CD4-positive, alpha-beta T cell treated with Interleukin-15 for 1 hour (primary cell): ENCODE measurements at places on chromosomes 2 and 18.
A peak's percentile ranks its signal among the peaks of the same experiment; 100 is the strongest.

DNA sequence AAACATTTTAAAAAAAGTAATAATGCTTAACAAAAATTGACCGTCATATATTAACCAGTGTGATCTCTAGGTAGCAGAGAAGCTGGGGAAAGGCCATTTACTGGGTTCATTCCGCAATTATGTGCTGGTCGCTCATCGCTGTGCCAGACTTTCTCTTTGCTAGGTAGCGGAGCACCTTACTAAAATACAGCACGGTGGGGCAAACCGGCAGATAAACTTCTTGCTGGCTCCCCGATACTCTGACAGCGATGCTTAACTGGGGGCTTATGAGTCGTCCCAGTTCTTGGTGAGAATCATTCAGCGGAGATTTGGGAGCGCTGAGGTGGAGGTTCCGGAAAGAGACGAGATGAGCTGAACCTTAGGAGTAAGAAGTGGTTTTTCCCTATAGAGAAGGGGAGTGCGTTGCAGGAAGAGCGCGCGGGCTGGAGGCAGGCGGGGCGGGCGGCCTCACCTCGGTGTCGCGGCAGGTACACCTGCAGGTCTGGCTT is 605 bp downstream of the C2orf68 start:
- DNase-seq = no peak

GRCh38 chr2:177260379-177260778 is 4.1 kb downstream of the NFE2L2 start:
- DNase-seq = no peak

GRCh38 chr2:3784731-3785130 is 81.4 kb downstream of the DCDC2C start:
- no peak for DNase-seq

- DNase-seq = no peak
These were observed 13.1 kb downstream of the ASPRV1 start for GRCh38 chr2:69948032-69948962.

GRCh38 chr18:53241161-53241560 is 901.2 kb downstream of the DCC start:
- no peak for DNase-seq

DNA sequence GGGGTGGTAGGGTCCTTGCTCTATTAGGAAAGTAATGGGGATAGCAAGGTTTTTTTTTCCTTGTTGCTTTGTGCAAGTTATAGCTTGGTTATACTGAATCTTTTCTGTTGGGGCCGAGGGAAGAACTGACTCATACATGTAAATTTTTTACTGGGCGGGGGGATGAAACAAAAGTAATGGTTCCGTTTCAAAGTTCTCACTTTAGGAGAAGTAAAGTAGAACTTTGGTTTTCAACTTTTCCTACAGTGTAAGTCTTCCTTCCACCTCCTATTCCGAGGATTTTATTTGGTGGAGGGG is 1.1 kb downstream of the AFTPH start:
- no peak for DNase-seq

- no peak for DNase-seq
These were observed 156.6 kb downstream of the TANC1 start for GRCh38 chr2:159124931-159125467.

DNA sequence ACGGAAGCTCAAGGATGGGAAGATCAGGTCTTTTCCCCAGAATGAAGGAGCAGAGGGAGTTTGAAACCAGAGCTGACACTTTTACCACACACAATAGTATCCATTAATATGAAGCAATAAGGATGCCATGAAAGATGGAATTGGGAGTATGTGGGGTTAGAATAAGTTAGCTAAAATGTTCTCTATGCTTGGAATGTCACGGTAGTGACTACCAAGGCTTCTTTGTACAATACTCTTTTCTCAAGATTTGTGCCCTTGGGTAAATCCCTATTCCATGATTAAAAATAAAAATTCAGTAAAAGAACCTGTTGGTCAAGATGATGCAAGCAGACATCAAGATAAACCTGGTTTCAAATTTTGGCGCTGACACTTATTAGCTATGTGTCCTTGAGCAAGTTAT is 75.0 kb downstream of the NRXN1 start:
- DNase-seq = no peak

DNA sequence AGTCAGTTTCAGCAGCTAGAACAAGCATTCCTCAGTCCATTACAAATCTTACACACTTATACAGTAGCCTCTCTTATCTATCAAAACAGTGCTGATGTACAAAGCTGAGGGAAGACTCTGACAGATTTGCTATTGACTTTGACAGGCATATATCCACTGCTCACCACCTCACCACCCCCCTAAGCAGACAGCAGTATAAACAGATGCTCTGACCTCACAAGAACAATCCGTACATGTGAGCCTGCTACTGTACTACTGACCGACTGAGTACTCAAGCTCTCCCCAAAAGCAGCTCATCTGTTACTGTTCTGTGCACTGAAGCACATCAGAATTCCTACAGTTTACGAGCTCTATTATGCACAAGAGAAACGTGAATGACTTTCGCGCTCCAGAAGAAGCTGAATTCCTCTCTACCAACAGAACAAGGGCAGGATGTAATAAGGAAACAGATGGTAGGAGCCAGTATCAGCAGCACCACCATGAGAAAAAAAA is 95.6 kb upstream of the PDE1A start:
- DNase-seq = no peak

DNA sequence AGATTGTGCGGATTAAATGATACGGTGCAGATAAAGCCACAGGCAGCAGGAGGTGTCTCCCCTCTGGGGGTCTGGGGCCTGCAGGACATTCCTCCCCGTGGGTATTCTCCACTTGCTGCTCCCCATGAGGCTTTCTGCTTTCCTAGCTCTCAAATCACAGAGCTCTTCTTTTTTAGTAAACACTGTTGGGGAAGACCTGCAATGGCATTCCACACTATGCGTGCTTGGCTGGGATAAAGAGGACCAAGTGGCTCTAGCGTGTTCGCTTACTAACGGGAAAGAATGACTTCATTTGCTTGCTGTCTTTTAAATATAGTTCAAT is 146.5 kb downstream of the DDX1 start:
- DNase-seq = no peak

DNA sequence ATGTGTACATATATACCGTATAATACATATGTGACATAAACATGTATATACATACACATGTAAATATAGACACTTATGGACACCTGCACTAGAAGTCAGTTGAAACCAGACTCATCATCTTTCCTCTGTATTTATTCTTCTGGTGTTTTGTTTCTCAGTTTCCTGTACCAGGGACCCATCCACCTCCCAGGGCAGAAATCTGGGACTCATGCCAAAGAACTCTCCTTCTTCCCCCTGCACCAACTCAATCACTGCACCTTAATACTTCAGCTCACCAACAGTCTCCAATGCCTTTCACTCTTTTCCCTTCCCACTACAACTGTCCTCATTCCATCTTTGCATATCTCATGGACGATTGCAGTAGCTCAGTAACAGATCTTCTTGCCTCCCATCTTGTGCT is 428.0 kb downstream of the FBXO15 start:
- DNase-seq = no peak

GRCh38 chr2:108855194-108855593 is 68.6 kb downstream of the CCDC138 start:
- DNase-seq = no peak

DNA sequence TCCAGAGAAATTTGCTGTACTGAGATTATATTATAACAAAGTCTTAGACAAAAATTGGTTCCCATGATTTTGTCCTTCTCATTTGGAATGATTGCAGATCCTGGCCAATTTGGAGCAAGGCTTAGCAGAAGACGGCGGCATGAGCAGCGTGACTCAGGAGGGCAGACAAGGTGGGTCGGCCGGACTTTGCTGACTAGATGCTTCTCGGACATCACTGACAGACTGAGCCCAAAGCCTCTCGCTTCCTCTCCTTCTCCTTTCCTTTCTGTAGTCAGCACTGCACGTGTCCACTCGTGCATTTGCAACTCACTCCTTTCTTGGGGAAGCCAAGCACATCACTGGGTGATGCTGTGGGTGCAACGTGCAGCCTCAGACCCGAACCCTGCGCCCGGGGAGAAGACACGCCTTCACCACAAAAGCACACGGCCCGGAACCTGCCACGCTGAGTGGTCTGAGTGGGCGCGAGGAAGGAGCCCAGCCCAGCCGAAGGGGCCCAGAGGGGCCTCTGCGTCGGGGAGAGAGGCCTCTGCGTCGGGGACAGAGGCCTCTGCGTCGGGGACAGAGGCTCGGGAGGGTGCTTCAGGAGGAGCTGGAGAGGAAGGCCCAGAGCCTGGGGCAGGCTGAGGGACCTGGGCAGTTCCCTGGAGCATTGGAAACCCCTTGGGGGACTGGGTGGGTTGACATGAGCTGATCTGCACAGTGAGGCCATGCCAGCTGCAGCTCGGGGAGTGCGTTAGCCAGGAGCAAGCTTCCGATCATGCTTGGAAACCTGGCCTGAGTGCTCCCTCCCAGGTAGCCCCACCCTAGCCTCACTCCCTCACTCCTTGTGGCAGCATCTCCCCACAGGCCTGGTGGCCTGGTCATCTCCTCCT is 61.6 kb downstream of the ADI1 start:
- DNase-seq = no peak

DNA sequence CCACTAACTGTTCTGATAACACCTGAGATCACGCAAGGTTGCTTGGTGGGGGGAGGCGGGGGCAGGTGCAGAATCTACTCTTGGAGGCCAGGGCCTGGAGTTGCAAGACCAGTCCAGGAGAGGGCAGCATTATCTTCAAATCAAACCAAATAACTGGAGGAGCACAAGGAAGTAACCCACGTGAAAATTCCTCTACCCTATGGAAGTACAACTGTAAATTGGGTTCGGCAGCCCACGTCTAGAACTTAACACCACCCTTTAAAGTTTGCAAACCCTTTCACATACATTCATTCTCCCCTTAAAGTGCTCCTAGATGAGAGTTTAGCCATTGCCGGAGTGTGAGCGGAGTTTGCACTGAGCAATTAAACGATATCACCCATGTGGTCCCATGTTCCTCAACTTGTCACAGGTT is 19.6 kb upstream of the CXCR1 start:
- peak; percentile 73 for DNase-seq

GRCh38 chr2:1156059-1156458 is 205.4 kb downstream of the SNTG2 start:
- DNase-seq = no peak

DNA sequence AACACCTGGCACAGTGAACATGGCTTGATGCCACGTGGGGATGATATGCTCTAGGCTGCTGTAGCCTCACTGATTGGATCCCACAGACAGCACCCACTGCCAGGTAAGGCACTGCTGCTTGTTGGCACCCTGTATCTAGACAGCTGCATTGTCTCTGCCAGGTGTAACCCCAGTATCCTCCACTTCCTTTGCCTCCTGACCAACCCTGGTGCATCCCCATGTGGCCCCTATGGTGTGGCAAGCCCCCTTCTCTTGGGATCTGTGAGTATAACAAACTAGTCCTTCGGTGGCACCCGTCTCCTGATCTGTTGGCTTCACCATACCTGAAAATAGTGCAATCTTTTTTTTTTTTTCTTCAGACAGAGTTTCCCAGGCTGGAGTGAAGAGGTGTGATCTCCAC is 11.1 kb downstream of the TEX51 start:
- DNase-seq = no peak

- no peak for DNase-seq
These were observed 594.4 kb downstream of the DPP10 start for GRCh38 chr2:115036818-115037217.

DNA sequence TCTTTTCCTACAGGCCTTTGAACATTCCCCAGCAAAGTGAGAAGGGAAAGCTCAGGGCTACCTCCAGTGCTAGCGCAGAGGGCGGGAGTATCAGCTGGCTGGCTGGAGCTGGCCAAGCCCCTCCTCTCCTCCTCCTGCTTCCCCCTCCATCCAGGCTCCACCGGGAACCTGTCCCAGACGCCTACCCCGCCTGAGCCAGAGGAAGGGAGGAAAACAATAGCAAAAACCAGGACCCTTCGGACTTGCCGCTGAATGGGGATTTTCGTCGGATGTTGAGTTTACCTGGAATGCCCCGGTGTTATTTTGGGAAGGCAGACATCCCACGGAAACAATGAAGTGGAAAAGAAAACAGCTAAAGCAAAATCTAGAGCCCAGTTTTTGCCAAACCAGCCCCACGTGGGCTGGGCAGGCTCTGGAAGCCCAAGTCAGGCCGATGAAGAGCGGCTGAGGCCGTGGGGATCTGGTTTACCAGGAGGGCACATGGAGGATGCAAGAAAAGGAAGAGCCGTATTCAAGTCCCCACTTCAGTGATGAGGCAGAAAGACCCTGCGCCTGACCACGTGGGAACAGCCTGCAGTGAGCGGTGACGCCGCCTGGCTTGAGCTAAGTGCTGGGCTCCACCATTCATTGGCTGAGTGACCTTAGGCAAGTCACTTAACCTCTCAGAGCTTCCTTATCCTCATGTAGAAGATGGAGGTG is 100.4 kb upstream of the LCLAT1 start:
- no peak for DNase-seq

- DNase-seq = no peak
These were observed 105.8 kb downstream of the GALNT14 start for GRCh38 chr2:31032475-31032874.

GRCh38 chr18:57273194-57273593 is 79.2 kb upstream of the ST8SIA3 start:
- no peak for DNase-seq

DNA sequence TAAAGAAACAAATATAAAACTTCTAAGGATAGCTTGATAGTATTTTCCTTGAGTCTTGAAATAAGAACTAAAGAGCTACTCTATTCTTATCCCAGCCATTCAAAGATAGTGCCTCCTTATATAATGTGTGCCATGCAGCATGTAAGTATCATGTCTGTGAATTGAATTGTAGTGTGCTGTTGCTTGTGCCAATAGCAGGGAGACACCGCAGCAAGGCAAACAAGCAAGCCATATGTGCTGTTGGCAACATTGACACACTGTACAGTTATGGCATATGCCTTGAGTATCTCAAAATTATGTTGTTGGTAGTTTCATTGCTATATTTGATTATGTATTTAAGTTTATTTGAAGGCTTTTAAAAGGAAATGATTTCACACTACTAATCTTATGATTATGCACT is 58.2 kb downstream of the ERBB4 start:
- DNase-seq = no peak

DNA sequence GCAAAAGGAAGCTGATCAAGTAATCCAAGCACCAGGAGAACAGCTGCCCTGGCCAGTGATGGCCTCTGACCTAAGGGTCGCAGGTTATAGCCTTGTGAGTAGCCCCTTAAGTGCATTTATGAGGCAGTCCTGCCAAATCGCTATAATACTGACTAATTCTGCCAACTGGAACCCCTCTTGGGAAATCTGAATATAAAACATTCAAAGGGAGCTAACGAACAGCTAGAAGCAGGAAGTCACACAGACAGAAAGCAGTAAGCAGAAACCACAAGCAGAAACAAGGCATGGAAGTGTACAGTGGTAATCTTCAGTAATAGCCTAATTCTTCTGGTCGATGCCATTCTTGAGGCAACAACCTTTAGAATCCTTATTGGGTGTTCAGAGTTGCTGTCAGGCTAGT is 521.3 kb downstream of the METTL4 start:
- no peak for DNase-seq
